Neuronal stem cell (in vitro differentiated cells): ENCODE measurements at places on chromosomes 3 and 15.
A peak's percentile ranks its signal among the peaks of the same experiment; 100 is the strongest.

DNA sequence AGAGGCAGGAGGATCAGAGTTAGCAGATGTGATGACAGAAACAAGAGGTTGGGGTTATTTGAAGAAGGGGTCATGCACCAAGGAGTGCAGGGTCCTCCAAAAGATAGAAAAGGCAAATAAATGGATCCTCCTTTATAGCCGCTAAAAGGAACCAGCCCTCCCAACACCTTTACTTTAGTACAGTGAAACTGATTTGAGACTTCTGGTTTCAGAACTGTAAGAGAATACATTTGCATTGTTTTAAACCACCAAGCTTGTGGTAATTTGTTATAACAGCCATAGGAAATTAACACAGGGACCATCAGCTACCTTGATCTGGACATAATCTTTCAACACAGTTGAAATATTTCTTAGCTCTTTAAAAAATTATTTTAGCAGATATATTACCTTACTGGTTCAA is 166.6 kb downstream of the TIGIT start:
- DNase-seq: no peak

GRCh38 chr3:89340408-89340807 is 233.0 kb downstream of the EPHA3 start:
- DNase-seq: no peak

DNA sequence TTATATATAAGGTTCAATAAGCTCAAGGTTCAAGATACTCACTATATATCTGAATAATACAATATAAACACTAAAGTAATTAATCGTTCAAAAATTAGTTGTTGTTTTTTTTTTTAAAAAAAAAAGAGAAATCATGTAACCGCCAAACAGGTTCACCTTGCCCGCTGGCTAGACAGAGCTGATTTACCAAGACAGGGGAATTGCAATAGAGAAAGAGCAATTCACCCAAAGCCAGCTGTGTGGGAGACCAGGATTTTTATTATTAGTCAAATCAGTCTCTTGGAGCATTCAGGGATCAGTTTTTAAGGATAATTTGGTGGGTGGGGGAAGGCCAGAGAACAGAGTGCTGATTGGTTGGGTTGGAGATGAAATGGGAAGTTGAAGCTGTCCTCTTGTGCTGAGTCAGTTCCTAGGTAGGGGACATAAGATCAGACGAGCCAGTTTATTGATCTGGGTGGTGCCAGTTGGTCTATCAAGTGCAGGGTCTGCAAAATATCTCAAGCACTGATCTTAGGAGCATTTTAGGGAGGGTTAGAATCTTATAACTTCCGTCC is 7.9 kb downstream of the HIGD1A start:
- DNase-seq: no peak

- DNase-seq: no peak
Measured at GRCh38 chr3:10140996-10141546, 507 bp upstream of the VHL start.

DNA sequence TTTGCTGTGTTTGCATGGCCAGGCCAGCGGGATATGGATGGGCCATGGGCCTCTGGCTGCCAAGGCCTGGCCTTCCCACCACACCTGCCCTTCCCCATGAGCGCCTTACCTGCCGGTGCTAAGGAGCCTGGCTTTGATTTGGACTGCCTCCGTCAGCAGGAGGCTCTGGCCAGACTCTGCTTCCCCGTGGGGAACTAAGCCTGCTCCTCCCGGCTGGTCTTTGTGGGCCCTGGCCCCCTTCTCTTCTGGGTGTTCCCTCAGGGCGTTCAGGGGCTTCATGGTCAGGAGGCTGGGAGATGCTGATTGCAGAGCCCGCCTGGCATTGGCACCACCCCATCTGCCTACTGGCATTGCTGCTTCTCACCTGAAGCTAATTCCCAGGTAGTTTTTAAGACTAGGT is 45.2 kb downstream of the SMAD6 start:
- DNase-seq: no peak

GRCh38 chr15:25501828-25502446 is 63.1 kb upstream of the UBE3A start:
- no peak for DNase-seq

GRCh38 chr15:85973584-85974347 is 105.9 kb upstream of the AGBL1 start:
- peak; percentile 23 for DNase-seq

- no peak for DNase-seq
Measured at GRCh38 chr3:99503350-99503749, 135.0 kb upstream of the COL8A1 start.

DNA sequence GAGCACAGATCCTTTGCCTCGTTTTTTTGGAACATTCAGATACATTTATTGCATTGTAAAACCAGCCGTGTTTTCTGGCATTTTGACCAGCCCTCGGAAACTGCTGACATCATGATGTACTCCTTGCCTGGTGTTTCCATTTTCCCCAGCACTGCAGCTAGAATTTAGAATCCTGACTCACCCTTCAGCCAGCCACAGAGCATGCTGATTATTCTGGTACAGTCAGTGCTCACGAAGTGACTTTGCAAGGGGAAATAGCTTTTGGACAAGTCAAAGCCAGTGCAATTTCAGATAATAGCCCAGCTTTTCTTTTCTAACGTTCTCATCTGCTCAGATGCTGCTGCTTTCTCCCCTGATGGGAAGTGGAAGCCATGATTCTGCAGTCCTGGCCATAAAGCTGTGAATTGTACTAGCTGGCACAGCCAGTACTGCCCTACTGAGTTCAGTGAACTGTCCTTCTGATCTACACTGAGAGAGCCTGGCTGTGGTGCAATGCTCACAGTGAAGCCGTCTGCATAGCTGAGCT is 12.1 kb upstream of the CNBP start:
- no peak for DNase-seq

GRCh38 chr3:161674402-161674801 is 177.8 kb downstream of the OTOL1 start:
- no peak for DNase-seq

DNA sequence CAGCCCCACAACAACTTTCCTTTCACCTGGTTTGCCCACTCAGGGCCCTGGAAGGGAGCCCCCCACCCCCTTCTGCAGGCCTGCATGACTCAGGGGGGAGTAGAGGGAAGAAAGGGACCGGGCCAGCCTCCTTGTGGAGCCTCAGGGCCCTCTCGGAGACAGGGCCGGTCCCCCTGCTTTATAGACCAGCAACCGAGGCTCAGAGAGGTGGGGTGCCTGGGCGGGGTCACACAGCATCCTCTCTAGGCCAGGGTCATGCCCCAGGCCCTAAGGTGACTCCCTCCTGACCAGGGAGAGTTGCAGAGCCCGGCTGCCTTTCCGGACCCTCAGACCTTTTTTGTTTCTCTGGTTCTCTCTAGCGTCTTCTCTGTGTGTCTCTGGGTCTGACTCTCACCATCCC is 211.3 kb downstream of the TBC1D2B start:
- DNase-seq: no peak

GRCh38 chr3:11606865-11607440 is 36.8 kb downstream of the VGLL4 start:
- DNase-seq: no peak

GRCh38 chr15:69595009-69595791 is 142.6 kb downstream of the RPLP1 start:
- no peak for DNase-seq

GRCh38 chr3:98026425-98027084 is 8.6 kb downstream of the GABRR3 start:
- DNase-seq: no peak

DNA sequence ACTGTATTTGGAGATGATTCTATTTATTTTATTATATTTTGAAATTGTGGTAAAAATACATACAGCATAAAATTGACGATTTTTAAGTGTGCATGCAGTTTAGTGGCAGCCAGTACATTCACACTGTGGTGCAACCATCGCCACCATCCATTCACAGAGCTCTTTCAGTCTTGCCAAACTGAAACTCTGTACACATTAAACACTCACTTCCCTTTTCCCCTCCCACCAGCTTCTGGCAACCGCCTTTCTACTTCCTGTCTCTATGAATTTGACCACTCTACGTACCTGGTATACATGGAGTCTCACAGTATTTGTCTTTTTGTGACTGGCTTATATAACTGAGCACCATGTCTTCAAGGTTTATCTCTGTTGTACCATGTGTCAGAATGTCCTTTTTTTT is 303.3 kb upstream of the ATP10A start:
- DNase-seq: no peak

DNA sequence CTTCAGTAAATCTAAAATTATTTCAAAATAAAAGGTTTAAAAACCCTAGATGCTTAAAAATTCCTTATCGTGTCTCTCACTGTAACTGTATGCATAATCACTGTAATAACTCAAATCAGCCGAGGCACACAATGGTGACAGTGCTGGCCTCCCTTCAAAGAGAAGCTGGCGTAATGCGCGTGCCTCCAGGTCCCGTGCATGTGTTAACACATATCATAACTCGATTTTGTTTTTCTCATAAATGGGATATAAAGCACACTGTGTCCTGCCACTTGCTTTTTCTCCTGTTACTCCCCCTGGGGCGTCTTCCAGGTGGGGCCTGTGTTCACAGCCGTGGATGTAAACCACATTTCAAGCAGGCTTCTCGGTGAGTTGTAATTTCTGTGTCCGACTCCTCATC is 56.0 kb downstream of the TPRA1 start:
- DNase-seq: no peak

GRCh38 chr3:65836047-65836446 is 202.7 kb downstream of the MAGI1 start:
- no peak for DNase-seq

DNA sequence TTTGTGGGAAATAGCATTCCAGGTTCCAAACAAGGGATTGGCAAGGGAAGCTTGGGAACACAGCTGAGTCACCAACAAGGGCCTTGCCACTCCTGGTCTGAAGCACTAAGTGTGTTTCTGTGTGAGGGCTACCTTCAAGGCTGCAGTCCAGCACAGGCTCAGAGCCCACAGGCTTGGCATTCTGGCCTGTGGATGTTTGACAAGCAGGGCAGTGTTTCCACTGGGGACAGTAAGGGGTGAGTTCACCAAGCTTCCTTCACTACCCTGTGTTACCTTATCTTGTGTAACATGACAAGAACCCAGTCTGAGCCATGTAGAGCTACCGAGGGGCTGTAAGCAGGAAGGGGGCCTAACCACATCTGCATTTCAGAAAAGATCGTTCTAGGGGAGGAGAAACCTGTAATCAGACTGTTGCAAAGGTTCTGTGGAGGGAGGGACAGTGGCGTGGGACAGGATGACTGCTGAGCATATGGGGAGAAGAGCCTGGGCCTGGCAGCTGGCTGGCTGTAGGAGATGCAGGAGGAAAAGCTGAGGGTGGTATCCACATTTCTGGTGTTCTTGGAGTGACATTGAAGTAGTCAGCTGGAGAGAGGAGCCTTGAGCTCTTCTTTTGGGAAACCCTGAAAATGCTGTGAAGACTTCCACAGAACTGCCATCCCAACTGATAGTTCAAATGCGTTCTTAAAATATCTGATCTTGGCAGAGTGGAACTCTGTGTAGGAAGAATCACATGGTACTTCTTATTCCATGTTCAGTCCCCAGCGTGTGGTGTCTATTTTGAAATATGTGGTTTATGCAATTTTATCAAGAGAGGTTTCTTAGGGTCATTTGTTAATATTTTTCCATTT is 61.3 kb downstream of the CTDSPL start:
- no peak for DNase-seq

DNA sequence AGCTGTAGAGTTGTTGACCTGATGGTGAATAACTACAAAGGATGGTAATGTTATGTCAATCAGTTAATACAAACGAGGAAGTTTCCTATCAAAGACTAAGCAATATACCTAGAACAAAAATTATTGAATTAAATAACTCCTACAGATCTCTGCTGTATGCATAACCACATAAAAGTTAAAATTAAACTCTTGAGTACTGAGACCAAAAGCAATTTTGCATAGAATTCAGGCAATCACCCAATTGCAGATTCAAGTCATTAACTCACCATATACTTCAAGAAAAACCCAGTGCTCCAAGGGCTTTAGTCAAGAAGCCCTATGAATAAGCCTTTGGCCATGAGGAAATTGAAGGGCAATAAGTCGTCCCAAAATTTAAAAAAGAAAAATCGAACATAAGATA is 518.8 kb downstream of the MECOM start:
- no peak for DNase-seq

DNA sequence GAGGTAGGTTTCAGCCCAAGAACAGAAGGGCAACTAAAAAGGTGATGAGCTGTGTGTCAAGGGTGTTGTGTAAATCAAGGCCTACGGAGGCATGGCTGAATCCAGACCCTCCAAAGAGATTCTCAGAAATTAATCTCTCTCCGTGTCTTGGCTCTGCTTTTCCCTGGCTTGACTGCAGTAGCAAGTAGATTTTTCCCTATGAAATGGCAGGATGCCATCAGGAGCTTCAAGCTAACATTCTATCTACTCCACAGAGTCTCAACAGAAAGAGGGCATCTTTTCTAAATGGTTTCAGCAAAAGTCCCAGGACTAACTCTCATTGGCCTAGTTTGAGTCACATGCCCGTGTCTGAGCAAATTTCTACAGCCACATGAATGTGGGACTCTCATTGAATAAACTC is 58.3 kb downstream of the LSM3 start:
- no peak for DNase-seq

DNA sequence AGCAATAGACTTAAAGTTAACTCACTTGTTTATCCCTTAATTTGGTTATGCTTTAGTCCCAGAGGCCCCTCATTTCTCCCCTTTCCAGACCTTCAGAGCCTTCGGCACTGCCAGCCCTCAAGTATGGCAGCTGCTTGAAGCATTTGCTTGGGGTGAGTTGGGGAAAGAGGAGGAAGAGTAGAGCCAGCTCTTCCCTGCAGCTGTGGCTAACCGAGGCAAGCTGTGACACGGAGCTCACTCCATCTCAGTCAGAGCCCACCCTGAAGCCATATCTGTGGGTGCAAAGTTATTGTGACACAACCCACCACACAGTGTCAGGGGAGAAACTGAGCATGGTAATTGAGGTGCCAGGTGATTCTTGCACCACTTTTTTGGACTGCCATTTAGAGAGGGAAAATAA is 66.1 kb downstream of the FILIP1L start:
- DNase-seq: no peak

DNA sequence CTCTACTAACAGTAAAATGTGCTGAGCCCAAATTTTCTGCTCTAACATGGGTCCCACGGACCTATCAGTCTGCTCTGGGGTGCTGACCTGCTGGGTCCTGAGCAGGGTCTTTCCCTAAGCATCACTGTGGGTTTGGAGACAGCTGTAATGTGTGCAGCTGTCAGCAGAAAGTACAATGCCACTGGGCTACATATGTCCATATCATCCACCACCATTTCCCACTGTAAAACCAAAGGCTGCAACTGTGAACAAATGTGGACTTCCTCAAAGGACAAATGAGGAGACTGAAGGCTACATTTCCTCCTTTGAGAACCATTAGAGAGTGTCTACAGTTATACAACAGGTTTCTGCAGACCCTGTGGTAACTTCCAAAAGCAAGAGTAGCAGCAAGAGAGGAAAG is 33.8 kb upstream of the IP6K2 start:
- no peak for DNase-seq

DNA sequence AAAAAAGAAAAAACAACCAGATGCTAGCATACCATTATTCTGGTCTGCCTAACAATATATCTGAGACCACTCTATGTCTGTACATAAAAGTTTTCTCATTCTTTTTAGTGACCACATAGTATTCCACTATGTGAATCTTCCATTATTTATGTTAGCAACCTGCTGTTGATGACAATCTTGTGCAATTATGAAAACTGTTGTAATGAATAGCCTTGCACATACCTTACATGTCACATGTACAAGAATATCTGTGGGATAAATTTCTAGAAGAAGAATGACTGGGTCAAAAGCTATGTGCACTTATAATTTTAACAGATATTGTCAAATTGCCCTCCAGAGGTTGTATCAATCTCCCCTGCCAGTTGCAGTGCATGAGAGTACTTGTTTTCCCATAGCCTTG is 62.5 kb downstream of the ARHGAP31 start:
- no peak for DNase-seq

GRCh38 chr3:16515885-16516420 is 2.5 kb upstream of the RFTN1 start:
- no peak for DNase-seq

GRCh38 chr15:25931851-25932250 is 68.7 kb upstream of the ATP10A start:
- DNase-seq: no peak
